Smooth muscle cell of bladder (primary cell): ENCODE measurements at places on chromosomes 6 and 20. TPM values are rescaled to one million over a fixed set of nuclear protein-coding genes. Genes with fewer than 3 reads are reported as not detected.

CFAP61 gene
- total RNA-seq, result under 0.01 TPM in 1 of 2 replicates, not detected in the other

SYNGAP1 gene
- 1.7 and 3.9 TPM in 2 replicates for total RNA-seq

KIFC1 gene
- total RNA-seq, result 1.3 and 1.4 TPM in 2 replicates

ZNF391 gene
- 0.85 and 0.92 TPM in 2 replicates for total RNA-seq

WFDC10B gene
- 0.14 TPM in 1 of 2 replicates, not detected in the other for total RNA-seq

SH3BGRL2 gene
- 2.0 and 2.2 TPM in 2 replicates for total RNA-seq

FOXP4 gene
- total RNA-seq, result 1.3 and 2.0 TPM in 2 replicates

TFAP2C gene
- total RNA-seq, result under 0.01 TPM in 1 of 2 replicates, not detected in the other

VGLL2 gene
- not detected in 2 replicates for total RNA-seq

NRSN1 gene
- total RNA-seq, result not detected in 2 replicates

C2 gene
- 5.4 and 8.4 TPM in 2 replicates for total RNA-seq

SCUBE3 gene
- 1.7 and 1.8 TPM in 2 replicates for total RNA-seq

FOXA2 gene
- total RNA-seq, result under 0.01 TPM in 1 of 2 replicates, not detected in the other

TBX18 gene
- 20.5 and 34.9 TPM in 2 replicates for total RNA-seq

DSN1 gene
- total RNA-seq, result 5.5 and 6.4 TPM in 2 replicates

PRRC2A gene
- total RNA-seq, result 18.6 and 21.4 TPM in 2 replicates

BPIFA2 gene
- not detected in 2 replicates for total RNA-seq

NOX3 gene
- total RNA-seq, result not detected in 2 replicates

LINC00237 gene
- not detected in 2 replicates for total RNA-seq

FILIP1 gene
- 0.14 and 0.28 TPM in 2 replicates for total RNA-seq

BPIFA1 gene
- total RNA-seq, result not detected in 2 replicates

DEF6 gene
- 0.83 and 1.3 TPM in 2 replicates for total RNA-seq

CEP85L gene
- 12.7 and 18.1 TPM in 2 replicates for total RNA-seq

SERPINB1 gene
- total RNA-seq, result 19.5 and 20.3 TPM in 2 replicates

LCA5 gene
- 5.0 and 5.3 TPM in 2 replicates for total RNA-seq

ENPP4 gene
- 2.6 and 2.8 TPM in 2 replicates for total RNA-seq

GABRR2 gene
- 0.09 and 0.14 TPM in 2 replicates for total RNA-seq

VSTM2L gene
- 0.85 and 1.1 TPM in 2 replicates for total RNA-seq

RNF39 gene
- total RNA-seq, result under 0.01 TPM in 1 of 2 replicates, not detected in the other

PLA2G7 gene
- total RNA-seq, result 0.09 TPM in 1 of 2 replicates, not detected in the other

ETV7 gene
- 0.83 and 0.85 TPM in 2 replicates for total RNA-seq

KCNB1 gene
- under 0.01 TPM in 2 replicates for total RNA-seq

HMGCLL1 gene
- total RNA-seq, result 0.18 and 0.28 TPM in 2 replicates

PNLDC1 gene
- total RNA-seq, result 0.74 TPM in 1 of 2 replicates, not detected in the other

RTN4IP1 gene
- 4.1 and 5.6 TPM in 2 replicates for total RNA-seq

OPRM1 gene
- not detected in 2 replicates for total RNA-seq

PDYN gene
- not detected in 2 replicates for total RNA-seq

ZNF334 gene
- total RNA-seq, result 1.8 and 2.0 TPM in 2 replicates

CLIC5 gene
- total RNA-seq, result 0.09 TPM in 1 of 2 replicates, not detected in the other

IFT52 gene
- 48.6 and 50.8 TPM in 2 replicates for total RNA-seq

TSPO2 gene
- total RNA-seq, result not detected in 2 replicates

MYLK4 gene
- total RNA-seq, result 0.46 and 0.57 TPM in 2 replicates

SMLR1 gene
- not detected in 2 replicates for total RNA-seq

LTB gene
- not detected in 2 replicates for total RNA-seq

WFDC5 gene
- not detected in 2 replicates for total RNA-seq
